CD4-positive, alpha-beta memory T cell (primary cell): ENCODE measurements at places on chromosomes 11 and 22.

DNA sequence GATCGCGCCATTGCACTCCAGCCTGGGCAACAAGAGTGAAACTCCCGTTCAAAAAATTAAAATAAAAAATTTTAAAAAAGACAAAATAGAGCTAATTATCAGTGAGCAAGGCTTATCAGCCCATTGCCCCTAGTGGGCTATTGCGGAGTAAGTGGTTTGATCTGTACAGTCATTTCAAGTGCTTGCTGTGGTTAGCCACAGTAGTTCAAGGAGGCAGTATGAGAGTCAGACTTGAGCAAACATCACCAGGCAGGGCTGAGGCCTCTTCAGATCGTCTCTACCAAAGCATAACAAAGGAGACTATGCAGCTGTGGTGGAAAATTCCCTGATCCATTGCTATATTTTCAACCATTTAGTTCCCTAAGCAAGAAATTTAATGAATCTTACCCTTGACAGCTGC lies 4.3 kb upstream of the SBF2 start:
- DNase-seq = peak; percentile 64

GRCh38 chr11:94279996-94280395 lies 24.4 kb upstream of the IZUMO1R start:
- no peak for DNase-seq

DNA sequence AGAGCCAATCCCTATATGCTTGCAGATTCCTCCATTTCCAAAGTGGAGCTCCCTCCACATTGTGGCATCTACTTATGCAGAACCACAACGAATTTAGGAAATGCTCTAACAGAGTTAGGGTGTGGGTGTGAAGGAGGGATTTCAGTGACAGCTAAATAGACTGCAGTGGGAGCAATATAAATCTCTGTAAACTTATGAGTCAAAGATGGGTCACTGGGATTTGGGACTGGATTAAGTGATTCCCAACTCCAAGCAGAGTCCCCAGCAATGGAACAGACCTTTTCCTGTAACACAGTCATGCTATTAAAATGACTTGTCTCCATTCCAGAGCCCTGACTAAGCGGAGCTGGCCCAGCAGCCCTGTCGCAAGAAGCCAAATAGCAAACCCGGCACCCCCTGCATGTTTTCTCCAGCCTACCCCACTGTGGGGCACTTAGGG lies 36.6 kb downstream of the RPL27A start:
- no peak for DNase-seq

- no peak for DNase-seq
These were observed 4.8 kb upstream of the NOX4 start for GRCh38 chr11:89495951-89496350.

DNA sequence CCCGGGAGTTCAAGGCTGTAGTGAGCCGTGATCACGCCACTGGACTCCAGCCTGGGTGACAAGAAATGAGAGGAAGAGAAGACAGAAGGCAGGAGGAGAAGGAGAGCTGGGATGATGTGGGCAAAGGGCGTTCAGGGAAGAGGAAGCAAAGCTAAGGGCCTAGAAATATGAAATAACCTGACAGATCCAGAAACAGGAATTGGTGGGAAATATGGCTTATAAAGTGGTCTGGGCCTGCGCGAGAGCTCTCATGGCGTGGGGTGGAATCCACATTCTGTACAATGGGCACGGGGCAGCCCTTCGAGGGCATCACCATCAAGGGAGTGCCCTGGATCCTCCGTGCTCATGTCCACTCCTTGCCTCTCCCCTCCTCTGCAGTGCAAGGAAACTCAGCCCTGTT lies 46.8 kb upstream of the RASSF10 start:
- no peak for DNase-seq

DNA sequence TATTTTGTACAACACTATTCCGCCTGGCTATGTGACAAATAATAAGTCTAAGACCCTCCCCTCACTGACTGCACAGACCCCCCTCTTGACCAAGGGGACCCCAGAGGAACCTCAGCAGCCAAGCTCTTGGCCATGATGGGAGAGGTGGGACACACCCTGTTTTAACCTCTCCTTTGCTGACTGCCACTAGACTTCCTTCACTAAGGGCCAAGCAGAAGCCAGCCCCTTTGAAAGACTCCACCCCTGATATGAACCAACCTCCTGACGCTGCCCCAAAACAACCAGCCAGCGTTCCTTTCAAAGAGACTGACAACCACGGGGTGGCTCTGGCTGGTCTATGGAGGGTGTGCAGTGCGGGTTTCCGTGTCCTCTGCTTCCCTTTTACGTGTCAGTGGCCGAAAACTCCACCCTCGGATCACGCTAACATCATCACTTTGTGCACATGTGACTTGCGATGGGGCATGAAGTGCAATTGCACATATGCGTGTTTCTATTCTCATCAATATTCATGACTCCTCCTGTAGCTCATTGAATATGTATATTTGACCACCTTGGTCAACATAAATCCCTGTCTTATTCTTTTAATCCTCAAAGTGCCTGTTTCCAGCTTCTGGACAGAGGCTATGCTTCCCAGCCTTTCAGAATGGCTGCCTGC lies 643.9 kb downstream of the TBC1D22A start:
- no peak for DNase-seq

DNA sequence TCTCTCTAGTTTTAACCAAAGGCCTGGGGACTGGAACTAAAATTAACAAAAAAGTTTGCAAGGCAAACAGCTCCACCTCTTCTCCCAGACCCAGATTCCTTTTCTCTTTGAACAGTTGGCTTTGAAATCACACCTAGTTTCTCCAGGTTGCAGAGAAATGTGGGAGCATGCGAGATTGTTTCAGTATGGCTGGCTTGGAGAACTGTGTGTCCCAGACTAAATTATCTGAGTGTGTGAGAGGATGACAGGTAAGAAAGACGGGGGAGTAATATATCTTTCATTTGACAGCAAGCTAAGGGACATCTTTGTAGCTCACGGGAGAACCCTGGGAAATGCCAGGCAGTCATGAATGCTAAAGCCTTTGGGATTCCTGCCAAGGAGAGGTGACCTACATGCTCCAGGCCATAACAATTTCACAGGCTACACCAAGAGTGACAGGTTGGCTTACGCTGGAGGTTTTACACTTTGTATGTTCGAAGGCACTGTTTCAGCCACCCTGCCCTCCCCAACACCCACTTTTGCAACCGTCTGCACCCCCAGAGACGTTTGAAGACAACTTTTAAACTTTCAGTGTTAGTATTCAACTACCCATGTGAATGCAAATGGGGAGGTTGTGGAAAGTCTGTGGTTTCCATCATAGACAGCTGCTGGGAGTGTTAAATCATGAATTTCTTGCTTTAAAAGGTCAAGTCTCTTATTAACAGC lies 109.3 kb upstream of the SNX19 start:
- DNase-seq = no peak

DNA sequence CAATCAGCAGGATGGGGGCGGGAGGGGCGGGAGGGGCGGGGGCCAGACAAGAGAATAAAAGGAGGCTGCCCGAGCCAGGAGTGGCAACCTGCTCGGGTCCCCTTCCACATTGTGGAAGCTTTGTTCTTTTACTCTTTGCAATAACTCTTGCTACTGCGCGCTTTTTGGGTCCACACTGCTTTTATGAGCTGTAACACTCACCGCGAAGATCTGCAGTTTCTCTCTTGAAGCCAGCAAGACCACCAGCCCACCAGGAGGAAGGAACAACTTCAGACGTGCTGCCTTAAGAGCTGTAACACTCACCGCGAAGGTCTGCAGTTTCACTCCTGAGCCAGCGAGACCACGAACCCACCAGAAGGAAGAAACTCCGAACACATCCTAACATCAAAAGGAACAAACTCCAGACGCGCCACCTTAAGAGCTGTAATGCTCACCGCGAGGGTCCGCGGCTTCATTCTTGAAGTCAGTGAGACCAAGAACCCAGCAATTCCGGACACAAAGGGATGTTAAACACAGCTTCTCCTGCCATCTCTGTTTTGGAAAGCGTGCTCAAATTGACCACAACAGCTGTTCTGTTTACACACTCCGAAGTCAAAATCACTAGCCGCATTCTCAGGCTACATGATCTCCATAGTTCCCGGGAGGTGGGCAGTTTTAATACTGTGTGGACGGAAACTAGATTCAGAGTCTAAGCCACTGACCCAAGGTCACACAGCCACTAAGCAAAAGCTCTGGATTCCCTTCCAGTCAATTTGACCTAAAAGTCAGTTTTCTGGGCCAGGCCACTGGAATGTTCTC lies 11.9 kb downstream of the PLAAT2 start:
- no peak for DNase-seq

DNA sequence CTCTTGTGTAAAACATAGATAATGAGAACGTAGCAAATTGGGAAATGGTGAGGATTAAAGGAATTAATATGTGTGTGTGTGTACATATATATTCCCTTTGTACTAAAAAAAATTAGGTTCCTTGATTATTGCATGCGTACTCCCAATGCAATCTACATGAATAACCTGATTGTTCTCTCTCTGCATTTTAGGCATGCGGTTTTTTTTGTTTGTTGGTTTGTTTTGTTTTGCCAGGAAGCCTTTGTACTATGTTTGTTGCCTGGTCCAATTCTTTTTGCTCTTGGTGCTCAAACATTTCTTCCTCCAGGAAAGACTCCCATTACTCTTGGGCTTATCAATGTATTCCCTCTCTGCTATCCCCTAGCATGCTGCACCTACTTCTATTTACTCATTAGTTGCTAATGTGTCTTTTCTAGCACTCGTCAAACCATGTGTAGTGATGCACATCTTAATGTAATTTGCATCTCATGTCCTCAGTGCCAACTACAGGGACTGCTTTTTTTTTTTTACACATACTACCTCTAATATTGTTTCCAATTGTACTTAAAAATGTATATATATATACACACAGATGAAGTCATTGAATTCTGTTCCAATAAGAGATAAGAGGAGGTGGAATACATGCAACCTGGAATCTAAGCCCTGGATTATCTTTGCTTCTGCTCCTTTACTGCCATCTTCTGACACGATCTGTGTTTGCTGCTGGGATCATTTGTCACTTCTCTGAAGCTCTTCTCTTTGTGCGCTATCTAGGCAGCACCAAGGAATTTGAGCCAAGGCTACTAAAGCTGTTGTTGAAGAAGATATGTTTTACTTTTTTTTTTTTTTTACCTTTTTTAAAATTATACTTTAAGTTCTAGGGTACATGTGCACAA lies 197.2 kb upstream of the ANO3 start:
- no peak for DNase-seq

- no peak for DNase-seq
These were observed 49.4 kb downstream of the HORMAD2 start for GRCh38 chr22:30129636-30130035.

GRCh38 chr22:19146215-19146968 lies 1.9 kb upstream of the ESS2 start:
- no peak for DNase-seq

GRCh38 chr11:60930394-60930793 lies 6.1 kb downstream of the TMEM132A start:
- DNase-seq = no peak

DNA sequence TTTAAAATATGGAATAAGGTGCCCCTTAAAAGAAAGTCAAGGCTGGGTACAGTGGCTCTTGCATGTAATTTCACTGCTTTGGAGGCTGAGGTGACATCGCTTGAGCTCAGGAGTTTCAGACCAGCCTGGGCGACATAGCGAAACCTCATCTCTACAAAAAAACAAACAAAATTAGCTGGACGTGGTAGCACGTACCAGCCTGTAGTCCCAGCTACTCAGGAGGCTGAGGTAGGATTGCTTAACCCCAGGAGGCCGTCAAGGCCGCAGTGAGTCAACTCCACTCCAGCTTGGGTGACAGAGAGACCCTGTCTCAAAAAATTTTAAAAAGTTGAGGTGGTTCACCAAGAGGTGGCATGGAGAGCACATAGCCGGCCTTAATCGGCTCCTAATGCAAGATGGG lies 17.7 kb upstream of the ADORA2A start:
- DNase-seq = no peak

DNA sequence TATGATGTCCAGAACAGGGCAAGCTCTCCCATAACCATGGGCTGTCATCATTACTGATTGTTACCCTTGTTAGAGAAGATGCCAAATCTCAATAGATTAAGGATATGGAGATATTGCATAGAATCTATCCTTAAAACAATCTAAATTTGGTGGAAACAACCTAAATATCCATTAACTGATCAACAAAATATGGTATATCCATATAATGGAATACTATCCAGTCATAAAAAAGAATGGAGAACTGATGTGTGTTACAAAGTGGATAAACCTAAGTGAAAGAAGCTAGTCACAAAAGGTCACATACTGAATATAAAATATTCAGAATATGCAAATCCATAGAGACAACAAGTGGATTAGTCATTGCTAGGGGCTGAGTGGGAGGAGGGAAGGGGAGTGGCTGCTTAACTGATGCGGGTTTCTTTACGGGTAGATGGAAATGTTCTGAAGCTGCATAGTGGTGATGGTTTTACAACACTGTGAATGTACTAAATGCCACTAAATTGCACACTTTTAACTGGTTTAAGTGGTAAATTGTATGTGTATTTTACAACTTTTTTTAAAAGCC lies 36.1 kb upstream of the SMCO4 start:
- no peak for DNase-seq

DNA sequence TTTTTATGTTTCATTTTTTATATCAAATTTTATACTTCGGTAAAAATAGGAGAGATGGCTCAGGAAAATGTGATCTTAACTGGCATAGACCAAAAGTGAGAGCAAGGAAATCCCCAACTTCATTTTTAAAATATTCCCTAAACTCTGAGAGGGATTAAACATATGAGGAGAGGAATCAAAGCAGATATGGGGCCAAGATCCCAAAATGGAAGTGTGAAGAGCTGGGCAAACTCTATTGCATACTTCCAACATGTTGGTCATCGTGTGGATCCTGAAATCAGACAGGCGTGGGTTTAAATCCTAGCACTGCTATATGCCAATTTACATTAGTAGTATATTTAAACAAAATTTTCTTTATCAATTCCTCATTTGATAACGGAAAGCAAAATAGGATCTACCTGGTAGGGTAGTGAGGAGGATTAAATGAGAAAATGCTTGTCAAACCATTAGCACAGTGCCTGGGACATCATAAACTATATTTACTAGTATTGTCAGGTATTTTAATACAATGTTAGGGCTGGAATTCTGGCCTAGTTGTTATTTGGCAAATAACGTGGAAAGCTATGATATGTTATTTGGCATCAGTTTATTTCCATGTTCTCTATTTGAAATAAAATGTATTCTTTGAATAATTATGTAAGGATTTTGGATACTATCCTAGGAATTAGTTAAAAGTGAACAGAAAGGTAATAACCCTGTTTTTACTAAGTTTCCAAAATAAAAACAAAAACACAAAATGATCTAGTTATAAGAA lies 392.8 kb upstream of the CCDC90B start:
- no peak for DNase-seq

GRCh38 chr22:23984430-23984829 lies 4.5 kb downstream of the GSTT2 start:
- peak; percentile 66 for DNase-seq

GRCh38 chr11:134481135-134481534 lies 69.1 kb upstream of the B3GAT1 start:
- DNase-seq = no peak
